ENCODE measurements at places on chromosomes 16 and 17.

GRCh38 chr16:87832741-87833502 lies 36.4 kb downstream of the SLC7A5 start:
- DNase-seq: peak; percentile 49

- no peak for DNase-seq
These were observed 138.8 kb downstream of the CCDC182 start for GRCh38 chr17:57606111-57606875.

DNA sequence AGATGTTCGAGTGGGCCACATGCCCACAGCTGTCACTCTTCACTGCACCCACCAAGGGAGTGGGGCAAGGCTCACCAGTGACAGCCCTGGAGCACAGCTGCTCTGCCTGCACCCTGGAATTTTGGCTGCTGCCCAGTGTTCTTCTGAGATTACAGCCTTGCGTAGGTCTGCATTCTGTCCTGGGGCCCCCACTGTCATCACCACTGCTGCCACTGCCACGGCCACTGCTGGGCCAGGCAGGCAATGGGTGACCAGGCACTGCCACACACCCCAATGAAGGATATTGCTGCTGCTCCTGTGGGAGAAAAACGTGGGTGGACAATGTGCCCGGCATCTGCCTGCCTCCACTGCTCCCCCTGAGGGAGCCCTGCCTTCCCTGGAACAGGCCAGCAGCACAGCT lies 1717.0 kb downstream of the TP53TG3F start:
- DNase-seq: no peak

GRCh38 chr16:85750827-85751697 lies at the start of gene C16orf74:
C16orf74 (minus strand) TSS chr16:85751096; CDS start chr16:85735217, 15,879 bp downstream.
- DNase-seq: peak; percentile 64

GRCh38 chr16:67613808-67614207 lies 31.1 kb upstream of the CARMIL2 start:
- DNase-seq: no peak

DNA sequence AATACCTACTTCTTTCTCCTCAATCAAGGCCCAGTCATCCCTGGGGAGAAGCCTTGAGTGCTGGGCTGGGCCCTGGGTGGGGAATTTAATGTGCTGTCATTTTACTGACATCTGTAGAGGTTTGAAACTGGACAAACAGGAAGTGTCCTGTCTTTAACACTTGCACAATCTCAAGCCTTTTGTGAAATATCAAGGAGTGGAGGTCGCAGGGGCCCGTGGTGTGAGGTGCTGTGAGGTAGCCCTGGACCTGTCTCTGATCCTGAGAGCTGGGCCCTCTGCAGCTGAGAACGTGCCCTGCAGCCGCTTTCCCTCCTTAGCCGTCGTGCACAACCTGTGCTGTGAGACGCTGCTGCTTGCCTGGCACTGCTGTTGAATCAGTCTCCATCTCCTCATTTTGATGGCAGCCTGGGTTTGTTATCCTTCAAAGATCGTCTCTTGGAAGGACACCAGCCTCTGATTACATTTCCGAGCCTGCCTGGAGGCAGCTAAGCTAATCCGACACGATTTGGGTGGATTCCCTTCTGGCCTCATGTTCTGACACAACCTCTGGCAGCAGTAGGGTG lies 29.9 kb downstream of the SMARCE1 start:
- peak; percentile 75 for DNase-seq

DNA sequence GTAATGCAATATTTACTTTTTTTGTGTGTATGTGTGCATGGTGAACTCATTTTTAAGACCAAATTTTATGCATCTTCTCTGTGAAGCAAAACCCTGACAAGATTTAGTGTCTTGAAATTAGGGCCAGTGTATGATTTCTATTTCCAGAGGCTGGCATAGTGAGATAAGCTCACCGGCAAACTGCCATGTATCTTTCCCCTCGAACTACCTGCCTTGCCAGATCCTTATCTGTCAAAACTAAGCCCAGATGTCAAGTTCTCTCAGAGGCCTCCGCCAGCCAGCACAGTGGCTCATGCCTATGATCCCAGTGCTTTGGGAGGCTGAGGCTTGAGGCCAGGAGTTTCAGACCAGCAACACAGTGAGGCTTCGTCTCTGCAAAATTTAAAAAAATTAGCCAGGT lies 10.0 kb downstream of the USP32 start:
- no peak for DNase-seq

- DNase-seq: no peak
These were observed 86.7 kb downstream of the ZFHX3 start for GRCh38 chr16:72961115-72961832.

- no peak for DNase-seq
These were observed 4.0 kb downstream of the KRT40 start for GRCh38 chr17:40980117-40980516.

DNA sequence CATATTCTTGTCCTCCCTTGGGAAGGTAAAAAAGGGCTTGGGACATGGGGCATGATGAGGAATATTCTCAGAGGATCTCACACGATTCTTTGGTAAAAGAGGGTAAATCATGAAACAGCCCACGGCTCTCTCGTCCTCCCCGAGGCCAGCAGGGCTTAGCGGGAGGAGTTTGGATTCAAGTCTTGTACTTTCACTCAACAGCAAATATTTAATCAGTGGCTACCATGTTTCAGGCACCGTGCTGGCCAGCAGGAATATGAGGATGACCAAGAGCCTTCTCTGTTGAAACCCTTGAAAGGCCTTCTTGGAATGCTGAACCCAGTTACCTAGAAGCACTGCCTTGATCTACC lies 8.8 kb downstream of the MAP3K14 start:
- DNase-seq: no peak

- no peak for DNase-seq
These were observed 50.8 kb downstream of the ABCA9 start for GRCh38 chr17:69009930-69010329.

GRCh38 chr16:66278111-66278531 lies 88.4 kb upstream of the CDH5 start:
- no peak for DNase-seq

GRCh38 chr17:69962436-69962995 lies 112.5 kb upstream of the KCNJ16 start:
- DNase-seq: no peak

GRCh38 chr16:7390974-7391373 lies 58.3 kb downstream of the RBFOX1 start:
- DNase-seq: no peak

GRCh38 chr17:78759203-78759968 lies 22.7 kb downstream of the CYTH1 start:
- peak; percentile 70 for DNase-seq

DNA sequence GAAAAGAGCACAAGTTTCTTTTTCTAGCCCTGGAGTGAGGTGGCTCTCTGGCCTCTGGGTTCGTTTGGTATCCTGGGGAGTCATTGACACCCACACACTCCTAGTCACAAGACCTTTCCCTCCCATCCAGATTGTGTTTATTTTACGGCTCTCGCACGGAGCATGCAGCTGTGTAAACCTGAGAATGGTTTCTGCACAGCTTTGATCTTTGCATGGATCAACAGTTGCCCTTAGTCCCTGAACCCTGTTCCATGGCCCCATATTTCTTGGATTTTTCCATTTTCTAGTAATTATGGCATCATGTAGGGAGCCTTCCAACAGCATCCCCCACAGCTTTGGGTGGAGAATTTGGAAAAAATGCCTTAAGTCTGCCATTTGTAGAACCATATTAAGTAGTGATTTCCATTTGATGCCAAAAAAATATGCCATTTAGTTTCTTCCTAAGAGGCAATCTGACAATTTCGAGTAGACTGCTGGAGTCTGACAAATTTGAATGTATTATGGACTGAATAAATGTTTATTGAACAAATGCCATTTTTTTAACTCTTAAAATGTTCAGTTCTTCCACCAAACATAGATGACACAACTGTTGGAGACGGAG lies 197.7 kb downstream of the WWOX start:
- DNase-seq: no peak

GRCh38 chr17:81336930-81337325 lies 41.8 kb upstream of the SLC38A10 start:
- no peak for DNase-seq

DNA sequence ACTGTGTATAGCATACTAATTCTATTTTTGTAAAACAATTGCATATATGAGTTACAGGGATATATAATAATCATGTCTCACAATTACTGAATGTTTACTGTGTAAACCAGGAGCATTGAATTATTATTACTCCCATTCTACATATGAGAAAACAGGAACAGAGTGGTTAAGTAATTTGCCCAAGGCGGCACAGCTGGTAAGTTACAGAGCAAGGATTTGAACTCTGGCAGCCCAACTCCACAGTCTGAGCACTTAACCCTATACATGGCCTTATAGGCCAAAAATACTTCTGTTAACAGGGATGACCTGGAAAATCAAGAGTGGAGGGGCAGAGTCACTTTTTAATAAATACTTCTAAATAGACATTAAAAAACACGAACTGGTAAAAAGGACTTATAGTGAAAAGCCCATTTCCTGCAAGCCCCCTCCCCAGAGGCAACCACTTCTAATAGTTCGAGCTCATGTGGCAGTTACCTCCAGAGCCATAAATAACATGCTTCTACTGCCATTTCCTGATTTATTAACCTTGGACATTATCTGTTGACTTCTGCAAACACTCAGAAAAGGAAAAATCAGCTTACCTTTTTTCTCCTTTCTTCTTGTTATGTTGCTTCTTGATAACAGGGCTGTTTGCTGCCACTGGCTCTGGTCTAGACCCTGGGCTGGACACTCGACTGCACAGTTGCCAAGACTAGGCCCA lies 22.1 kb upstream of the ADGRG1 start:
- DNase-seq: no peak

DNA sequence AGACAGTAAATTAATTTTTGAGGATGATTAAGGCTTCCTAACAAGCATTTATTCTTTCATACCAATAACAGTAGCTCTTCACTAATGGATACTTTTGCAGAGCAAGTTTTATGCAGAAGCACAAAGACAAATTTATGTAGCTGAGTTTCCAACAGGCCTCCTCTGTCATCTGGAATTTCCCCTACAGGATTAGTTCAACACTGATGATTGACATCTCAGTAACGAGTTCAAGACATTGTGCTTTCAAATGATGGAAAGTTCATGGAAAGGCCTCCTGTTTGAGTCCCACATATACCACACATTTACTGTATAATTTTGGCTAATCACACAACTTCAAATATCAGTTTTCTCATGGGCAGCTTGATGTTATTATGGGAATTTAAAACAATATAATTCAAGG lies 40.6 kb downstream of the ABCA10 start:
- no peak for DNase-seq

DNA sequence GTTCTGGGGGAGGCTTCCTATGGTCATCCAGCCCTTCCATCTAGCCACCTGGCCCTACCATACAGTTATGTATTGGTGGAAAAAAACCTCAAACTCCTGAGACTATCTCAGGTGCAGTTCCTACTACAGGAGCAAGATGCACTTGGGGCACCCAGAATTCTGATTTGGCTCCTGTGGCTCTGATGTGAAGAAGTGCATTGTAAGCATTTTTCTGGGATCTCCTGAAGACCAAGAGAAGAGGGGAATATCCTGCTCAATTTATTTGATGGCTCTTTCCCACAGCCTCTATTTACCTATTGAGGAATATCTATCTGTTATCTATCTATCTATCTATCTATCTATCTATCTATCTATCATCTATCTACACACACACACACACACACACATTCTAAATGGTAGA lies 1981.5 kb downstream of the TP53TG3F start:
- no peak for DNase-seq

DNA sequence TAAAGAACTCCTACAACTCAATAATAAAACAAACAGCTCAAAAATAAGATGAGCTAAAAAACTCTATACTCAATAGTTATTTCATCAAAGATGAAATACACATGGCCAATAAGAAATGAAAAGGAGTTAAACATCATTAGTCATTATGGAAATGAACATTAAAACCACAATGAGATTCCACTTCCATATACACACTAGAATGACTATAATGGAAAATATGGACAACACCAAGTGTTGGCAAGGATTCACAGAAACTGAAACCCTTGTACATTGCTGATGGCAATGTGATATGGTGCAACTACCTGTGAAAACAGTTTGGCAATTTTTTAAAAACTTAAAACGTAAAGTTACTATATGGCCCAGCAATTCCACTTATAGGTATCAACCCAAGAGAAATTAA lies 91.4 kb downstream of the GRIN2A start:
- DNase-seq: no peak

- no peak for DNase-seq
These were observed 31.9 kb downstream of the ZNF287 start for GRCh38 chr17:16537130-16537458.

DNA sequence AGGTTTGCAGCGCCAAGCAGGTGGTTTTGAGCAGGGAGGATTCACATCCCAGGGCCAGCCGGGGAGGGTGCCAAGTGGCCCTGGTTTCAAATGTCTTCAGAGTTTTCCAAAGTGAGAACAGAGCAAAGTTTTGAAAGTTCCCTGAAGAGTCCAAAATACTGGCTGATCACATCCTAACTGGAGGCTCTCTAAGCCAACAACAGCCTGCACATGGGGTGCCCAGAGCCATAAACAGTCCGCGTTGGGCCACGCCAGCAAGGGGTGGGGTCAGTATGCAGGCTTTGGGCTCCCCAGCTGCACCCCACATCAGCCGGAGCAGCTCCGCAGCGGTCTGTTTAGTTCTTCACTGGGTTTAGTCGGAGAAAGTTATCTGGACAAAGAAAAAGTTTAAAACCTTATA lies 150.9 kb downstream of the C16orf95 start:
- no peak for DNase-seq

GRCh38 chr16:53605831-53606400 lies 97.7 kb downstream of the RPGRIP1L start:
- DNase-seq: no peak

DNA sequence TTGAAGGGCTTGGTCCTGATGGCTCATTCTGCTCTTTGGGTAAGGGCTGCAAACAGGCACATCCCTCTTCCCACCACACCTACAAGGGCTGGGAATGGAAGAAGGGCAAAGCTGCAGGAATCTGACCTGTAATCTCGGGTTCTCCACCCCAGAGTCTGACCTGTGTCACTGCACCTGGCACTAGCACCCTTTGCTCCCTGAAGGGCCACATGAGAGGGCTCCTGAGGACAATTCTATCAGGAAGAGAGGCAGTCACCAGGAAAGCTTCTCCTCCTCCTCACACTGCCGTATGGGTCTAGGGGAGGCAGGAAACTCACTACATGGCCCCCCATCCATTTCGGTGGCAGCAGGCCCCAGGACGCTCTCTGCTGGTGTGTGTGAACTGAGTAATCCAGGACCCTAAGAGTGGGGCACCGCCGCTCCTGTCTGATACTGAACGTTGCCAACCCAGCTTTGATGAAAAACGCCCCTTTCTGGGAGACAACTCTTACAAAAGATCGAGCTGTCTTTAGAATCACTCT lies 26.4 kb downstream of the TTLL6 start:
- DNase-seq: no peak

- DNase-seq: no peak
These were observed at the start of gene ZPBP2 for GRCh38 chr17:39867880-39868553. ZPBP2 (plus strand) TSS chr17:39868202; CDS start chr17:39868355, 153 bp downstream.

DNA sequence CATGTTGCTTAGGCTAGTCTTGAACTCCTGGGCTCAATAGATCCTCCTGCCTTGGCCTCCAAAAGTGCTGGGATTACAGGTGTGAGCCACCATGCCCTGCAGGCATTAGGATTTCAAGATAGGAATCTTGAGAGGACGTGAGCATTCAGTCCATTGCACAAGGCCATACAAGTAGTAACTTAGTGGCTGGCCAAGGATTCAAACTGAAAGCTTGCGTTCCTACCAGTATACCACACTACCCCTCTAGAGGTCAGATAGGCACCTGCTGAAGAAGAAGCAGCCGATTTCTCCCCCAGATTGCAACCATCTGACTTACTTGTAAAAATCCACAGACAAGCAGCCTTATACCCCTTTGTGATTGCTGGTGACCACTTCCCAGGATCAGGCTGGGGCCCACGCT lies 80.9 kb downstream of the CACNG3 start:
- no peak for DNase-seq

GRCh38 chr17:69058165-69058564 lies 2.6 kb downstream of the ABCA9 start:
- no peak for DNase-seq
